ENCODE measurements at places on chromosomes 6 and 20.

DNA sequence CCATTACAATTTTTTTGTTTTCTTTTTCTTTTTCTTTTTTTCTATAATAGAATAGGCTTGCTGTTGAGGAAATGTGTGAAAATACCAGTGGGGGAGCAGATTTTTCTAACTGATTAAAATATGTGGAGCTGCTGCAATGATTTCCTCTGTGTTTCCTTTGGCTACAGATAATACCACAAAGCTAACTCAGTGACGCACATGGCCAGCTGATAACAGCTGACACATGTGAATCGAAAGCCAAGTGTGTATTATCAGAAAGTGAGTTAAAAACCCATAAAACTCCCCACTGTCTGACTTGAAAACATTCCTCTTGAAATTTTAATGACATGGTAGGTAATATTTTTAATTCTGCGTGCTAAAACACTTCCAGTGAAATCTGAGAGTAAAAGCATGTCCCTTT, 70.8 kb upstream of the AHI1 start:
- no peak for DNase-seq

DNA sequence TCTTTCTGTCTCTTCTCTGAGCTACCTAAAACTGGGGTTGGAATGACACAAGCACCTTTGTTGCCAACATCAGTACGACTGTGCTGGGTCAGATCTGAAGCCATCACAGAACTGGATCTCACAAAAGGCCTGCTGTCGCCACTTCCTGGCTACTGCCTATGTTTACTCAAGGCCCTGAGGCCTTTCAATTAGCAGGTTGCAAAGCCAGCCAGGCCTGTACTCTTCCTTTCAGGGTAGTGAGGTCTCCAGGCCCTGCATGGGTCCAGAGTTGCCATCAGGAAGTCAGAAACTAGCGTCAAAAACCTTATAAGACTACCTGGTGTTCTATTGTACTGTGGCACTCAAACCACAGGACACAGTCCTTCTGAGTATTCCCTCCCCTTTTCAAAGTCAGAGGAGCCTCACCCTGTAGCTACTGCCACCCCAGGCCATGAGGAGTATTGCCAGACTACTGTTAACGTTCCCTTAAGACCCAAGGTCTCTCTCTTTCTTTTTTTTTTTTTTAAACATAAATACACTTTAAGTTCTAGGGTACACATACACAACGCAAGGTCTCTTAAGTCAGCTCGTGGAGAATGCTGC, 937.4 kb upstream of the GJE1 start:
- no peak for DNase-seq

- no peak for DNase-seq
Observed at GRCh38 chr20:21450572-21450971, 53.2 kb upstream of the NKX2-4 start.

- no peak for DNase-seq
Observed at GRCh38 chr20:49400904-49401303, 81.6 kb downstream of the KCNB1 start.

GRCh38 chr6:43924222-43924702, 154.3 kb downstream of the VEGFA start:
- peak; percentile 11 for DNase-seq

GRCh38 chr20:36815454-36816091, 42.0 kb upstream of the DSN1 start:
- no peak for DNase-seq

GRCh38 chr6:26152226-26153101, 65.2 kb downstream of the HFE start:
- DNase-seq = no peak

Measured in activated T-cell treated with anti-CD3 and anti-CD28 coated beads for 4 hours (primary cell).